ENCODE measurements at places on chromosomes 2 and 18.
A peak's percentile ranks its signal among the peaks of the same experiment; 100 is the strongest.

- no peak for DNase-seq
These were observed 1211.9 kb upstream of the GYPC start for GRCh38 chr2:125444106-125444505.

- no peak for DNase-seq
These were observed 50.0 kb downstream of the TGIF1 start for GRCh38 chr18:3500016-3500415.

DNA sequence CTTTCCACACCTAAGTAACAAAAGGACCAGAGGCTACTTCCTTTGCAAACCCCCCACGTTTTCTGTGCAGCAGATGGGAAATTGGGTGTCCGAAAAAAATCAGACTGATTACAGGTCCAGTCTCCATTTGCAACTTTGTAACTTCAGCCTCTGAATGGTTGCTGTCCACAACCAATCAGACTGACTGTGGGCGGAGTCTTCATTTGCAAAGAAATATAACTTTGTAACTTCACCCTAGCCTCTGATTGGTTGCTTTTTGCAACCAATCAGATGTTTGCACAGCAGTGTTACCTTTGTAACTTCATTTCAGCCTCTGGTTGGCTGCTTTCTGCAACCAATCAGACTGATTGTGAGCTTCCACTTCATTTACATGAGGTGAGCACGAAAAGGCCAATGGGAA is 27.8 kb upstream of the CACNB4 start:
- no peak for DNase-seq

DNA sequence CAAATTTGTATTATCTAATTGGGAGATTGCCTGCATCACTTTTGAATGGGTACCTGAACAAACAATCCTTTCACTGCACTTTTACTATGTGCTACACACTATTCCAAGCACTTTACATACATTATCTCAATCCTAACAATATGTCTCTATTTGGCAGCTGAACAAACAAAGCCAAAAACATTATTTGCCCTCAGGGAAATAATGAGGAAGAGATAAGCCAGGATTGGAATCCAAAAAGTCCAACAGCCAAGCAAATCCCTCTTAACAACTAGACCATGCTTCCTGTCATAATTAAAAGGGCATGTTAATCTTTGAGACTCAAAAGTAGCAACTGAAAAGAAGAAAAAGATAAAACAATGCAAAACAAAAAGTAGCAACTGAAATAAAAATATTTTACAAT is 32.1 kb downstream of the RPRD1A start:
- DNase-seq = no peak

- DNase-seq = no peak
These were observed 1.4 kb upstream of the CAB39 start for GRCh38 chr2:230711224-230711623.

DNA sequence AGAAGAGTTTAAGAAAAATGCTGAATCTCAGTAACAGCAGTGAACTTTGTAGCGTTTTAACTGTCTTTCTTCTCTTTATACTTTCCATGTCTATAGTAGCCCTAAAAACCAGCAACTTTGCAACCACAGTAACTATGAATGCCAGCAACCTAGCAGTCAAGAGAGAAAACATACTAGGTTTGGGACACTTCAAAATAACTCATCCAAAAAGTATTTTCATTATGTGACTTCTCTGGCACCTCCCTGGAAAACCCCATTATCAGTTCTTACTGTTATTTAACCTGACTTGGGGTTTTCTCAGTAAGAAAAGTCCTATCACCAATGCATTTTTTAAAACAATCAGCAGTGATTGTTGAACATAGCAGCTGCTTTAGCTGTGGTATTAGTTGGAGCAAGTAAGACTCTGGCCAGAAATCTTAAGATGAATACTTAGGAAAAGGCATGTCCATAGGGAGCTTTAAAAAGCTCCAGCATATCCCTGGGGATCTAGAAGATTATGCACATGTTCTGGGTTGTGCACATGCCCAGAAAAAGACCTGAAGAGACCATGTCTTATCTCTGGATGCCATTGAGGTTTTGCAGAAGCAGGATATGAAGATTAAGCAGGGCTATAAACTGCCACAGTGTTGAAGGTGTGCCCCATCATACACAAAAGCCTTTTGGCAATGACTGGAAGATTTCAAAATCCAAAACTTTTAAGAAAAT is 411.3 kb downstream of the CMPK2 start:
- DNase-seq = no peak

GRCh38 chr2:7432436-7432835 is 515.2 kb downstream of the RNF144A start:
- DNase-seq = no peak

GRCh38 chr2:159124441-159124911 is 156.0 kb downstream of the TANC1 start:
- DNase-seq = no peak

- DNase-seq = no peak
These were observed 342.0 kb upstream of the DLGAP1 start for GRCh38 chr18:4797002-4797685.

DNA sequence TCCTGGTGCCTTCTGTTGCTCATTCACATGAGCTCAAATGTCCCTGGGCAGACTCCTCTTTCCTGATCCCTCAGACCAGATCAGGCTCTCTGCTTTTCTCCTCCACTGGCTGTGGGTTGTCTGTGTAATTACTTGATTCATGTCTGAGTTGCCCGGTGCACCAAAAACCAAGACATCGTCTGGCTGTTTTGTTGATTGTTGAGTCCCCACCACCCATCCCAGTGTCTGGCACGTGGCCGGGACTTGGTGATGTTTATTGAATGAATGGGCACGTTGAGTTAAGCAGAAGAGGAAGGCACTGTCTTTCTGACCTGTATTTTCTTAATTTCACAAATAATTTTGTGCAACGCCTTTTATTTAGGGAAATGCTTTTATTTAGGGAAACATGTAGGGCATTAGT is 499.1 kb upstream of the HS6ST1 start:
- no peak for DNase-seq

GRCh38 chr2:10561288-10562035 is 113.3 kb upstream of the ODC1 start:
- DNase-seq = peak; percentile 8

DNA sequence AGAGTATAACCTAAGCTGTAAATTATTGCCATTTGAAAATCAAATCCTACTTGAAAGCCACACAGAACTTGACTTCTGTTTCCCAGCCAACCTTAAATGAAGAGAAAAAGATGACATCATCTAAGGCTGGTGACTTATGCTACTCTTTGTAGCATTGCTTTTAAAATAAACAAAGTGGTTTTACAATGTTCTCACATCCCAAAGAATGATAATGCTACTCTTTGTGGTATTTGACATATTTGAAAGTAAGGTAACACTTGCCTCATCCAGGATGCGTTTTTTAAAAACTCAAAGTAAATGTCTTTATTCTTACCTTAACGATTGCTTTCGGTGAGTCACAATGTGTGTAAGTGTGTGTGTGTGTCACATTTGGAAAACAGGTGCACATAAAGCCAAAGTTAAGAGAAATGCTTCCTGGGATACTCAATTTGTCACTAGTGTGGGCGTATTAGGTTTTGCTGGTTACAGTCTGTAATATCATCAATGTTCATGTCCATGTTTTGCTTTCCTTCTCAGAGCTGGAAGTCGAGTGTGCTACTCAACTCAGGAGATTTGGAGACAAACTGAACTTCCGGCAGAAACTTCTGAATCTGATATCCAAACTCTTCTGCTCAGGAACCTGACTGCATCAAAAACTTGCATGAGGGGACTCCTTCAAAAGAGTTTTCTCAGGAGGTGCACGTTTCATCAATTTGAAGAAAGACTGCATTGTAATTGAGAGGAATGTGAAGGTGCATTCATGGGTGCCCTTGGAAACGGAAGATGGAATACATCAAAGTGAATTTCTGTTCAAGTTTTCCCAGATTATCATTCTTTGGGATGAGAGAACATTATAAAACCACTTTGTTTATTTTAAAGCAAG is 2.6 kb downstream of the PMAIP1 start:
- DNase-seq = peak; percentile 18

DNA sequence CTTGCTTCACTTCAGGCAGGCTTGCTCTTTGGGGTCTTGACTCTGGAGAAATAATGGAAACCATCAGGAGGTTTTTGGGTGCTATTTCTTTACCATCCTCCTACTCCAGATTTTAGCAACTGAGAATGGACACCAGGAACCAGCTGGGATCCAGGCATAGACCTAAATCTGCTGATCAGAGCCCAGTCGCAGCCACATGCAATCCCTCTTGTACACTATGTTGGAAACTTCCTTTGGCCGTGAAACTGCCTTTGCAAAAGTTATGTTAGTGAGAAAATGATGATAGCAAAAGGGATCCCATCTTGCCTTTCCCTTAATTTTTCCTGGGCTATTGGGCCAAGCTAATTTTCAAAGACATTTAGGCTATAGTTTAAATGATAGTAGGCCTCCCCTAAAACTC is 158.8 kb upstream of the ARL4C start:
- no peak for DNase-seq
